Fibroblast of skin of right biceps (primary cell): ENCODE measurements at places on chromosomes 2 and 18.

DNA sequence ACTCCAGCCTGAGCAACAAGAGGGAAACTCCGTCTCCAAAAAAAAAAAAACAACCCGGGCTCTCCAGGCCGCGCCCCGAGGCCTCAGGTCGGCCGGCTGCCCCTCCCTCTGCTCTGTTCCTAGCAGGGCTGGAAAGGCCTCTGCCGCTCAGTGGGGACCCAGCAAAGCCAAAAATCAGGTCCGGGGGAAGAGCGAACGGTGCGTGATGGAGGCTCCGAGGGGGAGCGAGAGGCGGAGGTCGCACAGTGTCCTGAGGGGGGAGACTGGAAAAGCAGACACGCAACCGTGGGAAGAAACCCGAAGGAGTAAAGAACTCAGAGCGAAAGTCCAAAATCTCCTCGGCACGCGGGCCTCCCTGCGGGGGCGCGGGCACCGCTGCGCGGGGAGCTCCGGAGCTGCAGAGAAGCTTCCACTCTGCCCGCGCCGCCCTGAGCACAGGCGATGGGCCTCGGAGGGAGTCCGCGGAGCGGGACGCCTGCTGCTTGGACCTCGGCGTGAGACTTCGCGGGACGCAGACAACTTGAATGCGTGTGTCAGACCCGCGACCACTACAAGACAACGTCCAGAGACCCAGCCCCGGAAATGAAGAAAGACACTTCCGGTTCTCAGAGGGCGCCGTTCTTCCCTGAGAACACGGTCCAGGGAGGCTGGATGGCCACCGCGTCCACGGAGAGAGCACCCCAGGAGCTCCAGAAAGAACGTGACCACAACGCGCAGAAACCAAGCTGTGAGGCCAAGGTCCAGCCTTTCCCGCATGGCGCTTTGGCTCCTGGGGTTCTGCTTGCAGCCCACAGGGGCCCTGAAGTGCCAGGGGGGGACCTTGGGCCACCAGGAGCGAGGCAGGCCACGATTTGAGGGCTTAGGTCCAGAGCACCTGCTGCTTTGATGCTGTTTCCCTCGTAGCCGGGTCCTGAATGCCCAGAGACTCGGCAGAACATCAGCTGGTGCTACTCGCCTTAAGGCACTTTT, 219.8 kb downstream of the DPP10 start:
- DNase-seq: peak; percentile 2

- DNase-seq: peak; percentile 90
Observed at GRCh38 chr2:235286622-235287374, 207.0 kb upstream of the AGAP1 start.

GRCh38 chr2:113857464-113857863, 32.4 kb upstream of the ACTR3 start:
- no peak for DNase-seq

DNA sequence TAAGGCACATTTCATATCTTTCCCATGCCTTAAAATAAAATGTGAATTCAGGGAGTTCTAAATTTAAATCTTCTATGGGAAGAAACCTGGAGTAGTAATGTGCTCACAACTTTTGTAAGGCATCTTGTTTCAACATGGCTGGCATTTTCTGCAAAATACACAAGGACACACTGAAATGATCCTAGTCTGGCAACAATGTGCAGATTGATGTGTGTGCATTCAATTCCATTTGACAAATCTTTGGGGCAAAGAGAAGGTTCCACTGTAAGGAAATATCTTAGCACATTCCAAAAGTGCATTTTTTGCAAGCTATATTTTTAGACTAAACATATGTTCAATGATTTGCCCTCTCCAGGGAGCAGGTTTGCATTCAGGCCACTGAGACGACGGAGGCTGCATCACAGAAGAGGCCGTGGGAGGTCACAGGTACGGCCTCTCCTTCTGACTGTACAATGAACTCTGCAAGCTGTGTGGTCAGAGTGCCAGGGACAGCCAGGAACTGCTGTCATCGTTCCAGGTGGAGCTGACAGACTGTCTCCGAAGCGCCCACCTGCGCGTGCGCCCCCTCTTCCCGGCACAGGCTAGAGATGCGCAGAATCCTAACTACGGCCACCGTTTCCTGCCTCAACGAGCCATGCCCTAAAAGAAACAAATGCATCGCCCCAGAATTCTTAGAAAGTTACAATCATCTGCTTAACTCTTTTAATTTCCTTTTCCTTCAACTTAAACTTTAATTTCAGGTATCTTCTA, 149.2 kb upstream of the POU3F3 start:
- DNase-seq: no peak

DNA sequence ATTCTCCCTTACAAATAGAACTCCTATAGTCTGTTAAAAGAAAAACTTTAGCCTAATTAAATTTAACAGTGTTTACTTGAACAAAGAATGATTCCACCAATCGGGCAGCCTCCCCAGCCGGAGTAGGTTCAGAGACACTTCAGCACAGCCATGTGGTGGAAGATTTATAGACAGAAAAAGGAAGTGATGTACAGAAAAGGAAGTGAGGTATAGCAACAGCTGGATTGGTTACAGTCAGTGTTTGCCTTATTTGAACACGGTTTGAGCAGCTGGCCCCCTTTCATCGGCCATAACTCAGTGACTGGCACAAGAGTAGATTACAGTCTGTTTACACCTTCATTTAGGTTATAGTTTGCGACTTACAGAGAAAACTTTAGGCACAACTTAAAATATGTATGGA, 2.1 kb upstream of the SKA1 start:
- DNase-seq: no peak

GRCh38 chr2:14716319-14716718, 83.8 kb downstream of the LRATD1 start:
- no peak for DNase-seq

GRCh38 chr2:164430166-164430783, 191.0 kb downstream of the GRB14 start:
- DNase-seq: peak; percentile 49

DNA sequence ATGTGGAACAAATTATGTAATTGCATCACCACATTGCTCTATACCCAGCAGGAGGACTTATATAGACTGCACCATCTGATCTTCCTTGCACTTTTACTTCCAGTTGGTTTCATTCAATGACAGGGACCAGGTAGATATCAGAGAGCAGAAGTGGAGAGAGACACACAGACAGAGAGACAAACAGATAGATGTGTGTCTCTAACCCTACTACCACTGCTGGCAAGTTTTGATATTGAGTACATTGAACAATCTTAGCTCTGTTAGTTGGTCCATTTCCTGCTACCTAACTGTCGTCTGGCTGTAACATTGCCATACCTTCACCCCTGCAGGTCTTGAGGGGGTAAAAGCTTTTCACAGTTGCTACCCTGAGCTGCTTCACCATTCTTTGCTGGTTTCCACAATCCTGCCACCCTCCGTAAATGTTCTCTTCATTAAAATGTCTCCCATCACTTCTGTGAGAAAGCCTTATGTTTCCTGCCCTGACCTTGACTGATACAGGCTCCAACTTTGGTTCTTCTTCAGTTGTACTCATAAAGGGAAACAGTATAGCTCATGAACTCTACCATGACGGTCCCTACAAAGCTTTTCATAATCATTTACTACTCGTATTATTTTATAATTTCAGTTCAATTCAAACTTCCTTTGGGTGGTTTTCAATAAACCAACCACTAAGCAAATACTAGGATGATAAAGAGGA, 62.3 kb upstream of the ITGA4 start:
- no peak for DNase-seq

- DNase-seq: no peak
Observed at GRCh38 chr18:62106271-62106670, 80.6 kb downstream of the PIGN start.

GRCh38 chr2:231394211-231395141, 1.0 kb upstream of the B3GNT7 start:
- no peak for DNase-seq

- no peak for DNase-seq
Observed at GRCh38 chr2:31973665-31974064, 37.1 kb downstream of the MEMO1 start.

GRCh38 chr2:107419191-107419590, 407.5 kb upstream of the RGPD4 start:
- no peak for DNase-seq

- no peak for DNase-seq
Observed at GRCh38 chr18:47949202-47949601, 18.7 kb upstream of the SMAD2 start.

DNA sequence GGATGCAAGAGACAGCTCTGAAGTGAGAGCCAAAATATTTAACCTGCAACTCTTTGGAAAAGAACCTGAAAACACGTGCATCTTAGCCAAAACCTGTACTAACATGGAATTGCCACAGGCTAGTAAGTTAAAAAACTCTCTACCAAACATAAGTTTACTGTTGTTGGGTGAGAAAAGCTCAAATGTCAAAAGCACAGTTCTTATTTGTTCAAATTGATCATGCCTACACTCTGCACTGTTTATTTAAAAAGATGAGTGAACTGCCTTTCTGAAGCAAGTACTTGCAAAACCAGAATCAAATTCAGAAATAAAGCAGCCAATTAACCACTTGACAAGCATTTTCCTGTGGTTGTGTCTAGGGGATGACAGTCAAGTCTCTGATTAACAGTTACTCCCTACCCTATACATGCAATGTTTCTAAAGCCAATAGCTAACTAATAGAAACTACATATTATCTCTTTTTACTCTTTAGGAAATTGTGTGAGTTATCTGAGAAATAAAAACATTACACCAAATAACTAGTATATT, 5.6 kb downstream of the IKZF2 start:
- no peak for DNase-seq

DNA sequence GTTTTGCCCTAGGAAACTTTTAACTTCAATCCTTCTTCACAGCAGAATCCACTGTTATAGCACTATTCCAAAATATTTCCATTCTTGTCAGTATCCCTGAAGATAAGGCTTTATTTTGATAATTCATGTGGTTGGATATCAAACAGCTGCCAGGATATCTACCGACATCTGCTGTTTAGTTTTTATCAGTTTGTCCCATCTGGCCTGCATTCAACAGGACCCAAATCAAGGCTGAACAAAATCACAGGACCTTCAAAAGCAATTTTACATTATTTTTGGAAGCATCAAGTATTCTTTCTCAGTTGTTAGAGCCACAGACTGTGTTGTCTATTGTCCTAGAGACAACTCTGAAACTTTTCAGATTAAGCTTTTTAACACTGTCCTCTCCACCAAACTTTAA, 429.0 kb upstream of the PIK3C3 start:
- DNase-seq: no peak

GRCh38 chr2:240247241-240247867, 106.9 kb upstream of the OTOS start:
- no peak for DNase-seq

DNA sequence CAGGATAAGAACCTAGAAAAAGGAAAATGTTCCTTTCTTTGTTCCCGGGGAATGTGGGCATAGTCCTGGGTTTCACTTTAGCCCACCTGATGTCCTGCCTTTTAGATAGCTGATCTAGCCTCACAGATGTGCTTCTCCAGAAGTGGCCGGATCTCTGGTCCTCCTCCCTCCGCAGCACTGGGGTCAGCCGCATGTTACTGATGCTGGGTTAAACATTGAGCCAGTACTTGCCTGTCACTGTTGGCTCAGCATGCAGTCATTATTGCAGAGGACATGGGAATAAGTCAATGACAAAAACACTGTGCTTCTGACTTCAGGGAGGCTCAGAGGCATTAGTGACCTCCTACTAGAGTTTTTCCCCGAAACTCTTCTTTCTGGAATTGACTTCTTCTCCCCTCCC, 27.6 kb downstream of the NCK2 start:
- DNase-seq: no peak

DNA sequence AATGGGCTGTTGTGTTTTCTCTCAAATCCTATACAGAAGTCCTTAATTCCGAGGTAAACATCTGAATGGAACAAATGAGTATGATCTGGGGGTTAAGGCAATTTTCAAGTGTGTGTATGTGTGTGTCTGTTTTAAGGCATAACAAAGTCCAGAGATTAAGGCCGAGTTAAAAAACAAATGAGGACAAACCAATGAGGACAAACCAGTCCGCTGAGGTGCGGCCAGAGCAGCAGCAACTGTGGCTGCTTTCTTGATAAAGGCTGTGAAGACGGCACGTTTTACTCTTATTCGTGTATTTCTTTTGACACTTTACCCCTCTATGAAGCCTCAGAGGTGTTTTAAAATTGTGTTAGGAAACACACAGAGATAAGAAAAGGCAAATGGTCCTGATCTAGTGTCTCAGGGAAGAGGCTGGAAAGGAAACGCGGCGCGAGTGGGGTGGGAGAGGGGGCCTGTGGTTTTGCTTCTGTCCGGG, 495 bp upstream of the GULP1 start:
- no peak for DNase-seq

- peak; percentile 90 for DNase-seq
Observed at GRCh38 chr18:48023334-48024008, 93.0 kb upstream of the SMAD2 start.

- DNase-seq: no peak
Observed at GRCh38 chr2:58701688-58702301, 460.7 kb upstream of the FANCL start.

DNA sequence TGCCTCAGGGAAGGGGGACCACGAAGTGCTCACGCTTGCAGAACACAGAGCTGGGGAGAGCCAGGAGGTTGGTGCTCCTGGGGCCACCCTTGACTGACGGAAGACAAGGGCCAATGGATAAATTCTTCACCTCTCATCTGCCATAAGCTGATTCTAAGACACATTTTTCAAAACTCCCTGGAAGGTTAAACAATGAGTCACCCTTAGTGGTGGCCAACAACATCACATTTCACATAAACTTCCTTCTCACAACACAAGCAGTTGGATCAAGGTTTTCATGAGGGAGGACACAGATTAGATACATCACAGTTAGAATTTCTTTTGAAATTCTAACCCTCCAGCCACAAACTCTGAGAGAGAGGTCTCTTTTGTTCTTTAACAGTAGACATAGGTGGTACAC, 713.6 kb upstream of the POU3F3 start:
- DNase-seq: no peak

- DNase-seq: no peak
Observed at GRCh38 chr2:50763776-50764175, 268.2 kb downstream of the NRXN1 start.

- DNase-seq: peak; percentile 84
Observed at GRCh38 chr18:11488175-11488574, 121.2 kb upstream of the SLC35G4 start.

- peak; percentile 95 for DNase-seq
Observed at GRCh38 chr2:20617892-20618467, 32.9 kb downstream of the HS1BP3 start.

GRCh38 chr2:121805766-121806143, 50.3 kb downstream of the TSN start:
- no peak for DNase-seq

DNA sequence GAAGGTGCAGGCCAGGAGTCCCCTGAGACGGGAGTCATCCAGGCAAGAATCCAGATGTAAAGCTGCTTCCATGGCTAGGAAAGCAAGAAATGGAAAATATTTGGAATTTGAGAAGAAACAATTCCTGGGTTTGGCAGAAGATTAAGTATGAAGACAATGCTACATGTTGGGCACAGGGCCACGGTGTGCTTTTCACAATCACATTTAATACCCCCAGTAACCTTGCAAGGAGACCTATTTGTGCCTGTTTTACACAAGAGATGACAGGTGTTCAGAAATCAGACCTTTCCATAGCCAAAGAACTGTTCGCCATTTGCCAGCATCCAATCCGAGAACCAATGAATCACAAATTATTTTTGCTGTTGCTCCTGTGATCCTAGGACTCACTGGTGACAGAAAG, 50.5 kb downstream of the KCTD1 start:
- DNase-seq: no peak

GRCh38 chr2:101976891-101977290, 14.9 kb upstream of the IL1R2 start:
- no peak for DNase-seq
